T-helper 17 cell (primary cell): ENCODE measurements at places on chromosomes 4 and X.
A peak's percentile ranks its signal among the peaks of the same experiment; 100 is the strongest.

DNA sequence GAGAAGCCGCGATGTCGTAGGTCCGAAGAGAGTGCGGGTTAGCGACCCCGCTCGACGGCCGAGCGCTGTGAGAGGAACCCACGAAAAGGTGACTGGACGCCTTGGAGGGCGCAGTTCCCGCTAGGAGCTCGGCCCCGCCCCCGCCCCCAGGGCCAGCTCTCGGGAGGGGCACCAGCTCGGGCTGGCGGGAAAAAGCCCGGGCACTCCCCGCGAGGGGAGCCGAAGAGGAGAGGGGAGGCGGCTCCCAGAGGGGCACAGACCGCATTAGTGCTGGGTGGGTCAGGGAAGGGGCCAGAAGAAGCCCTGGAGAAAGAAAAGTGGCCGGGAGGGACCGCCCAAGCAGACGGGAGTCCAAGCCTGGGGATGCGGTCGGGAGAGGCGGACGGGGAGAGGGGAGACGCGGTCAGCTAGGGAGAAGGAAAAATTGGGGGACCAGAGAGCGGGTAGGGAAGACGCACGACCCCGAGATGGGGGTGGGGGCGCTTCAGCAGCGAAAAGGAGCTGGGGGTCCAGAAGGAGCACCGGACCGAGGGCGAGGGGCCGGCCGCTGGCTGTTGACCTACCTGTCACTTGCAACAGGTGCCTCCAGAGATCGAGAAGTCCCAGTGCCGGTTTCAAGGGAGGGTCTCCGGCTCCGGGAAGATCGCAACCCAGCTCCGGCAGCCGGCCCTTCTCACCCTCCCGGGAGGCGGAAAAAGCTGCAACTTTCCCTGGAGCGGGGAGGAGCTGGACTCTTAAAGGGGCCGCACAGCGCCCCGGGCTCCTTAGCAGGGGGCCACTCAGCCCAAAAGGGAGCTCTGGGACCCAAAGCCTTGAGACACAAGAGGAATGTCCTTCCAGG, at the start of gene SYTL4:
TSS of gene SYTL4 (minus strand) at position 681 of the 841 bp plus-strand sequence. CDS start 30,084 bp downstream, outside the sequence.
- H3K27me3 ChIP-seq, result peaks cover 53% of the 10 kb centered on the region
- H3K27ac ChIP-seq, result no peak within 1 kb of the TSS
- peak within 1 kb of the TSS; percentile 69 for H3K4me3 ChIP-seq
- DNase-seq, result no peak
- H3K36me3 ChIP-seq, result peaks cover 7% of the 10 kb centered on the region
- no peaks in the 10 kb centered on the region for H3K4me1 ChIP-seq

- no peak overlapping the region for H3K4me3 ChIP-seq
- no peak overlapping the region for H3K27ac ChIP-seq
- H3K4me1 ChIP-seq, result peaks cover 2% of the 10 kb centered on the region
- no peak for DNase-seq
- H3K27me3 ChIP-seq, result no peaks in the 10 kb centered on the region
Observed at GRCh38 chrX:44299177-44299576, 44.3 kb downstream of the EFHC2 start.

DNA sequence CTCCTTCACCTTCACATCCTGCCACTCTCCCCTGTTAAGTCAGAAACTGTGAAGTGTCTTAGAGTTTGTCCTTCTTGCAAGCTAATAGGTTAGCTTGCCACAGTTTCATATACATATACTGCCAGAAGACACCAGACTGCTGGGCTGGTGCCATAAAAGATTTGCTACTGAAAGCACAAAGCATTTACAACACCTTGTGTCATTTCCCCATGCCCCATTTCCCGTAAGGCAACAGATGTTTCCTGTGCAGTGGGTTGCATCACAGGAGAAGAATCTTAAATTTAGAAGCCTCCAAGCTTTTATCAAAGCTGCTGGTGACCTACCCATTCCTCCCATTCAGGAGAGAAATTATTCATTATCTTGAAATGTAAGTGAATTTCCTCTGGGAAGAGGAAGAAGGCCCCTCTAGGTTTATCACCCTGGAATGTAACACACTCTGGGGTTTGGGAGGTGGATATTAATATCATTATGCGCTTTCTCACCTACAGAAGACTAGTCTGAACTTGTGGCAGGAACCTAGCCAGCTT, 34.5 kb upstream of the RAB33B start:
- peaks cover 4% of the 10 kb centered on the region for H3K36me3 ChIP-seq
- H3K27me3 ChIP-seq, result no peaks in the 10 kb centered on the region
- no peak overlapping the region for H3K4me3 ChIP-seq
- H3K4me1 ChIP-seq, result peaks cover 7% of the 10 kb centered on the region
- no peak for DNase-seq
- H3K27ac ChIP-seq, result no peak overlapping the region

DNA sequence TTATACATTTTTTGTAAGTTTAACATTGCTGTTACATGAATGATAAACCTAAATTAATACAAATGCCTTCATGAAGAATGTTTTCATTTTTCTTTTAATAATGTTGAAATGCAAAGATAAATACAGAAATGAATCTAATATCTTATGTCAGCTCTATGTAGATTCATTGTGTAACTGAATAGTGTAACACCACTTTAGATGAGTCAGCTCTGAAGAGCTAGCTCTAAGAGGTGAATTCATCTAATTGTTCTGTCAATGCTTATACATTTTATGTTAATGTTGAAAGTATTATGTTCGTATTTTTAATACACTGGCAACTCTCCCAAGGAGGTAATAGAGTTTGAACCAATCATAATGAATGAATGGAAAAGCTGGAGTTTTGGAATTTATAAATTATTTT, 146.9 kb upstream of the FMR1 start:
- no peaks in the 10 kb centered on the region for H3K4me1 ChIP-seq
- DNase-seq, result no peak
- no peak overlapping the region for H3K27ac ChIP-seq

DNA sequence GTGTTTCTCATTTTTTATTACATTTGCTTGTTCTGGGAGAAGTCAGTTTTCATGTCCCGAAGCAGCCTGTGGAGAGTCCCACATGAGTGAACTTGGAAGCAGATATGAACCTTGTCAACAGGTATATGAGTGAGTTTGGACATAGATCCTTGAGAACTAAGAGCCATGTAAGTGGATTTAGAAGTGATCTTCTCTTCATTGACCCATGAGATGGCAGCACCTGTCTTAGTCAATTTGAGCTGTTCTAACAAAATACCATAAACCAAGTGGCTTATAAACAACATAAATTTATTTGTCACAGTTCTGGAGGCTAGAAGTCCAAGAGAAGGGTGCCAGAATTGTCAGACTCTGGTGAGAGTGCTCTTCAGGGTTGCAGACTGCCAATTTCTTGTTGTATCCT, 1043.8 kb downstream of the ADGRL3 start:
- no peaks in the 10 kb centered on the region for H3K27me3 ChIP-seq
- H3K4me3 ChIP-seq, result no peak overlapping the region
- H3K4me1 ChIP-seq, result no peaks in the 10 kb centered on the region
- no peak overlapping the region for H3K27ac ChIP-seq
- no peak for DNase-seq
- no peaks in the 10 kb centered on the region for H3K36me3 ChIP-seq

DNA sequence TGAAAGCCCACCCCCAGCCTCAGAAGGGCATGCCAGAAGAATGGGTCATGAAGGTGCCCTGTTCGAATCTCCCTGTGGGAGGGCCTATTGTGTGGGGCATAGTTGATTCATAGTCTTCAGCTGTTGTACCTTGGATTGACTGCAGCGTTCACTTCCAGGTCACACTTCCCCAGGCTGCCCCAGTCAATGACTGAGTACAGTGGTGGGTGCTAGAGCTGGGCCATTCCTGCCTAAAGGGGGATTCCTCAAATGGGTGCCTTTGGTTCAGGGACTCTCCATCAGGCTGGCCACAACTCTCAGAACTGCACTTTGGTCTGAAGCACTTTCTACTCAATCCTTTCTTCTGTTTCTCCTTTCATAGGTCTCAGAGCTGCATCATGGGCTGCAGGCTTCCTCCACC, 35.0 kb upstream of the RASGEF1B start:
- no peak overlapping the region for H3K4me3 ChIP-seq
- peaks cover 25% of the 10 kb centered on the region for H3K4me1 ChIP-seq
- DNase-seq, result no peak

DNA sequence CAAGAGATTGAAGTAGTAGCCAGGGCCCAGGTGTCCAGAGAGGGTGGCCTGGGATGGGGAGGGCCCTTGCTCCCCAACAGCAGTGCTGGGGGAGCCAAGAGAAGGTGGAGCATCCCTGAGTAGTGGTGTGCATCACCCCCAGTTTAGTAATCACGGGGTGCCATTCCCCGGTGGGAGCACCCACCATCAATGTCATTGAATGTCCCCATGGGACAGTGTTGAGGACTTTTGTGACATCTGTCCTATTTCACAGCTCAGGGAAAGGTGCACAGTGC, 4.4 kb upstream of the CPZ start:
- peaks cover 60% of the 10 kb centered on the region for H3K27me3 ChIP-seq
- H3K4me1 ChIP-seq, result no peaks in the 10 kb centered on the region
- H3K27ac ChIP-seq, result no peak overlapping the region
- no peaks in the 10 kb centered on the region for H3K36me3 ChIP-seq
- H3K4me3 ChIP-seq, result no peak overlapping the region

- no peak overlapping the region for H3K4me3 ChIP-seq
- no peaks in the 10 kb centered on the region for H3K27me3 ChIP-seq
- H3K4me1 ChIP-seq, result no peaks in the 10 kb centered on the region
- no peak overlapping the region for H3K27ac ChIP-seq
Observed at GRCh38 chr4:54746218-54746617, 88.5 kb downstream of the KIT start.

DNA sequence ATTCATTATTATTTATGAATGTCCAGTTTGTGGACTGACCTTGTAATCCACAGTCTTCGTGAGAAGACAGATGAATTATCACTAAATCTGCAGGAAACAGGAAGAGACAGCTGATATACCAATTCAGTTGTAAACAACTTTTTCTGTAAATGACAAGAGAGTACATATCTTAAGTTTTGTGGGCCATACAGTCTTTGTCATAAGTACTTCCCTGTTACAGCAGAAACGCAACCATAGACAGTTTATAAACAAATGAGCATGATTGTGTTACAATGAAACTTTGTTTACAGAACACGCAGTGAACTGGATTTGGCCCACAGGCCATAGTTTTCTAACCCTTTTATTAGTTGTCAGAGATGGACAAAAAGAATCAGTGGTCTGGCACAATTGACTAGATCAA, 443.4 kb downstream of the PDGFC start:
- no peaks in the 10 kb centered on the region for H3K36me3 ChIP-seq
- no peaks in the 10 kb centered on the region for H3K27me3 ChIP-seq
- H3K4me3 ChIP-seq, result no peak overlapping the region
- DNase-seq, result no peak

DNA sequence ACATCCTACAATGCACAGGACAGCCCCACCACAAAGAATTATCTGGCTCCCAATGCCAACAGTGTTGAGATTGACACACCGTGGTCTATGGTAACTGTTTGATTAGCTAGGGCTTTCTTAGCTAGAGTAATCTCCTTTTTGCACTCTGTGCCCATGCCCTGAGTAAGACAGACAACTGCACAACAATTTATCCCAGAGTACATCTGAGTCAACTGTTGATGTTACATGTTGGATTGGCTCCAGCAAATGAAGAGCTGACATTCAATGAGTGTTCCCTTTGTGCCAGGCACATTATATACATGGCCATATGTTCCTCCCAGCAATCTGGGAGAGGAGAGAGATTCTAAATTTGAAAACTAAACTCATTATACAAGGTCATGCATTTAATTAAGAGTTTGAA, 3.9 kb upstream of the FAM9C start:
- no peaks in the 10 kb centered on the region for H3K27me3 ChIP-seq
- no peaks in the 10 kb centered on the region for H3K36me3 ChIP-seq
- no peak for DNase-seq
- H3K4me1 ChIP-seq, result peaks cover 23% of the 10 kb centered on the region

GRCh38 chrX:97995834-97996233, 1112.1 kb downstream of the RPA4 start:
- H3K4me1 ChIP-seq, result no peaks in the 10 kb centered on the region
- no peak overlapping the region for H3K27ac ChIP-seq
- no peak for DNase-seq

DNA sequence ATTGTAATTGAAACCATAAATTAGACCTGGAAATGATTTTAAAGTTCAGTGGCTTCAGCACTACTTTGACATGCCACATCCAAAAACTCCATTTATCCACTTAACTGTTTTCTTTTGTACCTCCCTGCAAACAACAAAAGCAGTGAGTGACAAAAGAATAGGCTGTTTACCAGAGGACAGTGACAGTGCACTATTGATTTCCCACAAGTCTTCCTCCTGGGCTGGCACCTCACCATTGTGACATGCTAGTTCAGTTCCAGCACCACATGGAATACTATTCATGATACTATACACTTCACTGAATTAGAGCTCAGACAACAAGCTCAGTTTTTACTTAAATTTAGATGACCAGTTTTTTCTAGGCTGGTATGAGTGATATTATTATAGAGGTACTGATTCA, 29.3 kb downstream of the MOSPD2 start:
- H3K27ac ChIP-seq, result no peak overlapping the region
- H3K27me3 ChIP-seq, result no peaks in the 10 kb centered on the region
- no peak overlapping the region for H3K4me3 ChIP-seq
- no peaks in the 10 kb centered on the region for H3K4me1 ChIP-seq

GRCh38 chr4:44777115-44777514, 50.8 kb upstream of the GNPDA2 start:
- peaks cover 5% of the 10 kb centered on the region for H3K27me3 ChIP-seq
- H3K27ac ChIP-seq, result no peak overlapping the region
- H3K4me3 ChIP-seq, result no peak overlapping the region
- H3K36me3 ChIP-seq, result no peaks in the 10 kb centered on the region
- no peak for DNase-seq

DNA sequence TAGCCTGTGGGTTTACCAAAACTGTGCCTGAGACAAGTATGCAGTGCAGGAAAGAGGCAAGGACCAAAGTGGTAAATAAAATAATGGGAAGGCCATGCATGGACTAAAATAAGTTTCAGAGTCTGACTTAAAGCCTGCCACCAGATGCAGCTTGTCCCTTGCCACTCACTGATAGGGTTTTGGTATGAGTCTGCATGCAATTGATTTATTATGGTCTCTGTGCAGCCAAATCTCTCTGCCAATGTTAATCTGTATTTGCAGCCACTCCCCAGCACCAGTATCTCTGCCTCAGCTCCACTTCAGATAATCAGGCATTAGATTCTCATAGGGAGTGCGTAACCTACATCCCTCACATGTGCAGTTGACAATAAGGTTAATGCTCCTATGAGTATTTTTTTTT, 5.5 kb upstream of the FGF2 start:
- no peak for DNase-seq
- H3K4me1 ChIP-seq, result peaks cover 3% of the 10 kb centered on the region
- H3K27me3 ChIP-seq, result peaks cover 53% of the 10 kb centered on the region
- no peaks in the 10 kb centered on the region for H3K36me3 ChIP-seq
- no peak overlapping the region for H3K27ac ChIP-seq

DNA sequence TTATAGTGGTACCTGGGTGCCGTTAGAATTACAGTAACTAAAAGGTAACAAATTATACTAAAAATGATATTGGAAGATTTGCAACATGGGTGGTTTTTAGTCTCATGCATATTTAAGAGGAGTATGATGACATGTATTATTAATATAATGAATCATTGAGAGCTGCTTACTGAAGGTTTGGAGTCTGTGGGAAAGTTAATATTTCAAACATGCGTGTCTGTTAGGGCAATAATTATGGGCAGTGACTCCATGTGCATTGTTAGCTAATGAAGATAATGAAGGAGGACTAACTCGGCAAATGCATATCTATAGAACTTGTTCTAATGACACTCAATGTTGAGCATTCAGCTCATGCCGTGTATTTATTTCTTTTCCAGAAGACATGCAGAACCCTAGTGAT, 47.1 kb downstream of the MTHFD2L start:
- no peak for DNase-seq
- peaks cover 3% of the 10 kb centered on the region for H3K4me1 ChIP-seq
- no peaks in the 10 kb centered on the region for H3K36me3 ChIP-seq
- no peaks in the 10 kb centered on the region for H3K27me3 ChIP-seq
